ENCODE measurements at places on chromosomes 3 and 15. TPM values are rescaled to one million over a fixed set of nuclear protein-coding genes. Genes with fewer than 3 reads are reported as not detected.
A peak's percentile ranks its signal among the peaks of the same experiment; 100 is the strongest.

DNA sequence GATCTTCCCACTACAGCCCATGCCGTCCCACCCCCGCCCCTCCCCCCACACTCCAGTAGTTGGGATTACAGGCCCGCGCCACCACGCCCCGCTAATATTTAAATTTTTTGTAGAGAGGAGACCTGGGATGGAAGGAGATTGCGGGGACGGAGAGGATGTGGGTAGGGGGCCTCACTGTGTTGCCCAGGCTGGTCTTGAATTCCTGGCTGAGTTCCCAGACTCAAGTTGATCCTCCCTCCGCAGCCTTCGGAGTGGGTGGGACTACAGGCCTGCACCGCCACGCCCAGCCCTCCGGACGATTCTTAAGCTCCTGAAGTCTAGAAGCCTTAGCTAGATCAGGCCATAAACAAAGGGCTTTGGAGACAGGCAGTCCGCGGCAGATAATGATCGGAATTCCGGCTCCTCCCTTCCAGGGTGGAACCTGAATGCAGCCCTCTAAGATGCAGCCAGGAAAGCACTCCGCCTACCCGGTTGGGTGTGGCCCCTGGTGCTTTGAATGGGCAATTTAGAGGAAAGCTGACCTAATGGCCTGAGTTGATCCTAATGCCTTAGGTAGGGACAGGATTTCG lies at the start of gene DPPA2:
Gene DPPA2, minus strand, starts transcription at position 356 of the 569 bp plus-strand sequence. CDS start 1,975 bp downstream, outside the sequence.
- peak; percentile 40 for DNase-seq

GRCh38 chr3:151896246-151897012 lies 23.0 kb downstream of the SUCNR1 start:
- DNase-seq = no peak

MYRIP gene
- total RNA-seq = 4.8 TPM

NDUFAF3 gene
- 324 TPM for total RNA-seq

SPATA12 gene
- 4.3 TPM for total RNA-seq

SEMA6D gene
- total RNA-seq = 4.3 TPM

PLSCR4 gene
- 89.1 TPM for total RNA-seq

Data from testis (tissue), 5 donors.